ENCODE measurements at places on chromosomes 12 and 14. TPM values are rescaled to one million over a fixed set of nuclear protein-coding genes. Genes with fewer than 3 reads are reported as not detected.
A peak's percentile ranks its signal among the peaks of the same experiment; 100 is the strongest.

GRCh38 chr12:14256555-14257169, 108.8 kb upstream of the ATF7IP start:
- peaks cover 69% of the 10 kb centered on the region for H3K4me1 ChIP-seq
- H3K36me3 ChIP-seq = peaks cover 7% of the 10 kb centered on the region
- DNase-seq = peak; percentile 79

GRCh38 chr12:116528498-116528897, 30.7 kb upstream of the MAP1LC3B2 start:
- H3K4me3 ChIP-seq = no peak overlapping the region
- no peaks in the 10 kb centered on the region for H3K36me3 ChIP-seq
- peaks cover 23% of the 10 kb centered on the region for H3K4me1 ChIP-seq
- H3K27ac ChIP-seq = no peak overlapping the region
- DNase-seq = no peak

DNA sequence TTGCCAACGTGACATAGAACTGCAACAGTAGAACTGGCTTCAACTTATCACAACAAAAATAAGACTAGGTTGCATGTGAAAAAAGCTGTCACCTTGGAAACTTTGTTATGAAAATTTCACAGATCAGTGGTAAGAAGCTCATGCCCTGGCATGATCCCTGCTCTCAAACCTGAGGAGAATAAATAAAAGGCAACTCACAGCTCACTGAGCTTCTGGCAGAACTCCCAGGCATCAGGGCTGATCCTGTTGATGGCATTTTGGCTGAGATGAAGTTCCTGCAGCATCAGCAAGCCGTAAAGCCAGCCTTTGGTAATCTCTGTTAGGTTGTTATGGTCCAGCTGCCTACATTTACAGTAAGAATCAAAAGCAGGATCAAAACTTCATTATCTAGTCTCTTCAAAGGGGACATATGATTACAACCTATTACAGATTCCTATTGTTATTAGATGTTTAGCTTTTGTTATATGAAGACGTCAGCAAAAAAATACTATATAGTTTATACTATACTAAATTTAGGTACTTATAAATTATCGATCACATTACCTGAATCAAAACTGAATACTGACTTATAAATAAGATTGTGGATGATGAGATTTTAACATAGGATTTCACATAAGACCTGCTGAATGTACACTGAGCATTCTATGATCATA, 32.0 kb downstream of the LRIG3 start:
- no peak overlapping the region for H3K4me3 ChIP-seq
- H3K27me3 ChIP-seq = no peaks in the 10 kb centered on the region
- H3K27ac ChIP-seq = no peak overlapping the region

DNA sequence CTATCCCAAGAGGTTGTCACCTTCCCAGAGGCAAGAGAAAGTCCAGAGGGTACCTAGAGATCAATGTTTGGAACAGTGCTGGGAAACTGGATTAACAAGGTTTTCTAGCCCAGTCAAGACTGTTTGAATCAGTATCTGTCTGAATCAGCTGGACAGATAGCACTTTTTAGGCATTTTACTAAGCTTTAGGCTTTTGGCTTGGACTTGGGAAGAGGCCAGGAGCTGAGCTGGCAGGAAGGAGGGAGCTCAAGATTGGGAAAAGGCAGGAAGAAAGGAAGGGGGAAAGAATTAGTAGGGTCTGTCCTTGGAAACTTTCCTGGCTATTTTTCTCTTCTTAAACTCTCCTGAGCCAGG, 8.3 kb downstream of the IKZF4 start:
- no peaks in the 10 kb centered on the region for H3K27me3 ChIP-seq
- no peak for DNase-seq
- peaks cover 2% of the 10 kb centered on the region for H3K36me3 ChIP-seq
- peak overlapping the region; percentile 52 for H3K27ac ChIP-seq

GRCh38 chr14:61179061-61179690, 102.0 kb downstream of the TMEM30B start:
- H3K4me3 ChIP-seq = no peak overlapping the region
- no peak for DNase-seq
- H3K36me3 ChIP-seq = no peaks in the 10 kb centered on the region

DNA sequence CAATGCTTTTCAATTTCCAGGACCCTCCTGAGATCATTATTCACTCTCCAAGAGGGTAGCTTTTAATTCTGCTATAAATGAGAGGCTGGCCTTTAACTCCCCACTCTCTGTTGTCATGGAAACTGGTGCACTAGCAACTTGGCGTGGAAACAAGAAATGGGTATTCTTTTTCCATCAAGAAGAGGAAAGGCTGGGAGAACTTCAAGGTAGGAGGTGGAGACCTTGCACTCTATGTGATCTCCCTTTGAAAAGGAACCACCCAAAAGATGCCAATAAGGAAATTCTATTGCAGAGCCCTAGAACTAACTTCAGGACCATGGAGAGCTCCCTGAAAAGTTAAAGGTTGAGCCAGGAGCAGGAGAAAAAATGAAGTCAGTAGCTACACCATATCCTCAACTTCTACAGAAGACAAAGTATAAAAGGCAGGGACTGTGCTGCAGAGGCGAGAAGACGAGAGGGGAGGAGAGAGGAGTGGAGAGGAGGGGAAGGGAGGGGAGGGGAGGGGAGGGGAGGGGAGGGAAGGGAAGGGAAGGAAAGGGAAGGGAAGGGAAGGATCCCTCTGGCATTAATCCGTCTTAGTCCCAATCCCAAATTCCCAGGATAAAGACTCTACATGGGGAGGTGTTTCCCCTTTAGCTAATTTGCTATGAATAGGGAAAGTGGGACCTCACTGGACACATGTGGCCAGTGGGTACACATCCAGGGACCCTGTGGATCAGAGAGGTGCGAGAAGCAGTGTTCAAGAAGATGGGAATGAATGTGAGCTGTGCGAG, 46.7 kb upstream of the FICD start:
- no peaks in the 10 kb centered on the region for H3K4me1 ChIP-seq
- no peaks in the 10 kb centered on the region for H3K36me3 ChIP-seq
- H3K4me3 ChIP-seq = no peak overlapping the region
- H3K27ac ChIP-seq = no peak overlapping the region
- peak; percentile 14 for DNase-seq

- no peaks in the 10 kb centered on the region for H3K27me3 ChIP-seq
- no peak overlapping the region for H3K27ac ChIP-seq
- DNase-seq = no peak
- no peak overlapping the region for H3K4me3 ChIP-seq
- H3K4me1 ChIP-seq = no peaks in the 10 kb centered on the region
- no peaks in the 10 kb centered on the region for H3K36me3 ChIP-seq
These were observed 34.9 kb downstream of the GPHB5 start for GRCh38 chr14:63283884-63284248.

GRCh38 chr14:101810897-101811621, 49.5 kb downstream of the PPP2R5C start:
- peak overlapping the region; percentile 95 for H3K4me3 ChIP-seq
- H3K36me3 ChIP-seq = peaks cover 20% of the 10 kb centered on the region
- peak overlapping the region; percentile 99 for H3K27ac ChIP-seq
- no peak for DNase-seq

- H3K4me3 ChIP-seq = peak overlapping the region; percentile 99
- peak overlapping the region; percentile 96 for H3K27ac ChIP-seq
These were observed 594 bp downstream of the ARHGDIB start for GRCh38 chr12:14960548-14961465.

Gene VASH1
- 4.4 TPM for total RNA-seq

GRCh38 chr14:35279369-35279768, 12.8 kb upstream of the PSMA6 start:
- peaks cover 4% of the 10 kb centered on the region for H3K4me1 ChIP-seq
- no peaks in the 10 kb centered on the region for H3K27me3 ChIP-seq
- H3K4me3 ChIP-seq = no peak overlapping the region
- H3K27ac ChIP-seq = no peak overlapping the region
- DNase-seq = no peak
- peaks cover 11% of the 10 kb centered on the region for H3K36me3 ChIP-seq

Gene LIN7A
- not detected for total RNA-seq

GRCh38 chr14:105182296-105183020, 1.3 kb upstream of the NUDT14 start:
- H3K27ac ChIP-seq = no peak overlapping the region
- no peaks in the 10 kb centered on the region for H3K36me3 ChIP-seq
- no peaks in the 10 kb centered on the region for H3K4me1 ChIP-seq
- no peak for DNase-seq
- H3K27me3 ChIP-seq = no peaks in the 10 kb centered on the region

GRCh38 chr12:103729499-103729898, 111.5 kb downstream of the NT5DC3 start:
- DNase-seq = no peak
- no peaks in the 10 kb centered on the region for H3K4me1 ChIP-seq
- H3K27me3 ChIP-seq = peaks cover 19% of the 10 kb centered on the region
- no peak overlapping the region for H3K4me3 ChIP-seq
- peaks cover 3% of the 10 kb centered on the region for H3K36me3 ChIP-seq

DNA sequence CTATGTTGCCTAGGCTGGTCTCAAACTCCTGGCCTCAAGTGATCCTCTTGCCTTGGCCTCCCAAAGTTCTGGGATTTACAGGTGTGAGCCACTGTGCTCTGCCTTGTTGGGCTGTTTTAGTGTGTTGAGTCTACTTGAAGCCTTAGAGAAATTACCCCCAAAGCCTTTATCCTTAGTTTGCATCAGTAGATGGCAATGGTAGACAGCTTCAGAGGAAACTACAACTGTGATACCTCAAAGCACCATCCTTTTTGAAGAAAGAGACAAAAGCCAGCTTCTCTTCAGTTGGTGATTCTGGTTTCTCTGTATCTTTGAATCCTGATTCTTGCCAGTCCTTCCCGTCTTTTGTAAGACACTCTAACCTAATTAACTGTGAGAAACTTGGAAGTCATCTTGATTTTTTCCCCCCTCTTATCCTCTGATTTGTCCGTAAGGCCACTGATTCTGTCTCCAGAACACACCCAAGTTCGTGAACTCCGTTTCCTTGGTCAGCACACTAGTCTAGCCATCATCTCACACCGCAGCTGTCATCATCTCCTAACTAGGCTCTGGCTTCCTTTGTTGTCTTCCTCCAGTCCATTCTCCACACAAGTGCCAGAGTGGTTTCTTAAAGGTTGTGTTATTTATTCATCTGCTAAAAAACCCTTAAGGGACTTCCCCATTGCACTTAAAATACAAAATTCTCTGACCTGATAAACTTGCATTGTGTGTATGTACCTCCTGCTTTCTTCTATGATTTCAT, 20.2 kb downstream of the ATP2A2 start:
- peak overlapping the region; percentile 5 for H3K4me3 ChIP-seq
- no peaks in the 10 kb centered on the region for H3K27me3 ChIP-seq
- peaks cover 45% of the 10 kb centered on the region for H3K36me3 ChIP-seq
- peaks cover 30% of the 10 kb centered on the region for H3K4me1 ChIP-seq
- no peak for DNase-seq

GRCh38 chr12:93325855-93326254, 51.9 kb upstream of the NUDT4 start:
- peaks cover 7% of the 10 kb centered on the region for H3K4me1 ChIP-seq
- H3K4me3 ChIP-seq = no peak overlapping the region
- DNase-seq = no peak
- H3K36me3 ChIP-seq = no peaks in the 10 kb centered on the region
- H3K27ac ChIP-seq = no peak overlapping the region
- no peaks in the 10 kb centered on the region for H3K27me3 ChIP-seq

- DNase-seq = no peak
- H3K4me3 ChIP-seq = no peak overlapping the region
- H3K27ac ChIP-seq = no peak overlapping the region
- no peaks in the 10 kb centered on the region for H3K27me3 ChIP-seq
- H3K36me3 ChIP-seq = no peaks in the 10 kb centered on the region
These were observed 236.8 kb upstream of the AVPR1A start for GRCh38 chr12:63387771-63388170.

- H3K4me1 ChIP-seq = peaks cover 5% of the 10 kb centered on the region
- no peak for DNase-seq
- H3K27me3 ChIP-seq = no peaks in the 10 kb centered on the region
- H3K27ac ChIP-seq = no peak overlapping the region
- H3K36me3 ChIP-seq = peaks cover 4% of the 10 kb centered on the region
These were observed 116.6 kb upstream of the MED13L start for GRCh38 chr12:116393859-116394650.

DNA sequence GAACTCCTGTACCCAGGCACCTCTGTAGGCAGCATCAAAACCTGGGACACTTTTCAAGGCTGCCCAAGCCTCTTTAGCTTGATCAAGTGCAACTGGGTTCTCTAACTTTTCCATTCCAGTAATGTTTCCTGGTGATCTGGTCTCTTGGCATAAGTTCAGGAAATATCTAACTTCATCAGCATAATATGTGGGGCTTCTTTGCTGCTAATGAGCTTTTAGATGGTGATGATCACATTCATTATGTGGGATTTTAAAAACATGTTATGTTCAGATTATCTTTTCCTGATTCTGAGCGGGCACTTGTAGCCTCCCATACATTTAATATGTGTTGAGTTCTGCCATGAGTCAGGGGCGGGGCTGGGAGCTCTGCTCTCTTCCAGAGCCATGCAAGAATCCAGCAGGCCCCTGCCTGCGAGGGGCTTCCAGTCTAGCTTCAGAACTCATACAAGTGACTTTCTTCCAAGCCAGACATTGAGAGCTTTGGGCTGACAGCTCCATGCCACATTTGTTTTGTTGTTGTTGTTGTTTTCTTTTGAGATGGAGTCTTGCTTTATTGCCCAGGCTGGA, 39.5 kb upstream of the RIN3 start:
- no peak overlapping the region for H3K27ac ChIP-seq
- peaks cover 5% of the 10 kb centered on the region for H3K27me3 ChIP-seq
- no peak for DNase-seq

GRCh38 chr12:10716704-10717315, 6.3 kb downstream of the YBX3 start:
- H3K4me3 ChIP-seq = no peak overlapping the region
- peaks cover 29% of the 10 kb centered on the region for H3K36me3 ChIP-seq
- H3K4me1 ChIP-seq = peaks cover 48% of the 10 kb centered on the region
- no peak overlapping the region for H3K27ac ChIP-seq
- no peaks in the 10 kb centered on the region for H3K27me3 ChIP-seq
- DNase-seq = no peak

- H3K4me3 ChIP-seq = peak overlapping the region; percentile 85
- peak; percentile 53 for DNase-seq
- peaks cover 14% of the 10 kb centered on the region for H3K36me3 ChIP-seq
- H3K27ac ChIP-seq = peak overlapping the region; percentile 90
- peaks cover 99% of the 10 kb centered on the region for H3K4me1 ChIP-seq
These were observed 156.5 kb downstream of the PRKCH start for GRCh38 chr14:61477712-61478462.

GRCh38 chr12:15044471-15044870, 71.6 kb downstream of the PDE6H start:
- peaks cover 14% of the 10 kb centered on the region for H3K27me3 ChIP-seq
- H3K4me3 ChIP-seq = no peak overlapping the region
- no peak overlapping the region for H3K27ac ChIP-seq
- no peaks in the 10 kb centered on the region for H3K36me3 ChIP-seq
- H3K4me1 ChIP-seq = no peaks in the 10 kb centered on the region

DNA sequence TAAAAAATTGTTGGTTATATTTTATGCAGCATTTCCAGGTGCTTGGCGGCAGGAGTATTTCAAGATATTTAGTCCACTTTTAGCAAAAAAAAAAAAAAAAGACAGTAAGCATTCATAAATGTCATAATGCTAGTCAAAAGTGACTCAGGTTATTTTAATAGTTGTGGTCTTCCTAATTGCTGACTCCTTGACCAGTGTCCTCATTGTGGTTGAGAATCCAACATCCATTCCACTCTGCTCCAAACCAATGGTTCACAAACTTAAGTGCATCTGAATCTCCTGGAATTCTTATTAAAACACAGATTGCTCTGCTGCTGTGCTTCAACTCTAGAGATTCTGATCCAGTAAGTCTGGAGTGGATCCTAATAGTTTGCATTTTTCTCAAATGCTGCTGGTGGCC, 71.4 kb downstream of the AKAP6 start:
- no peak for DNase-seq
- H3K27me3 ChIP-seq = no peaks in the 10 kb centered on the region
- no peaks in the 10 kb centered on the region for H3K36me3 ChIP-seq
- H3K27ac ChIP-seq = no peak overlapping the region
- no peaks in the 10 kb centered on the region for H3K4me1 ChIP-seq

GRCh38 chr14:38828183-38828827, 274.7 kb downstream of the SEC23A start:
- H3K27ac ChIP-seq = no peak overlapping the region
- H3K27me3 ChIP-seq = no peaks in the 10 kb centered on the region
- DNase-seq = no peak
- no peaks in the 10 kb centered on the region for H3K36me3 ChIP-seq
- H3K4me1 ChIP-seq = no peaks in the 10 kb centered on the region

Gene CD27
- total RNA-seq = 90.5 TPM
